NAMALWA (cell line): ENCODE measurements at places on chromosomes 7 and 10.

DNA sequence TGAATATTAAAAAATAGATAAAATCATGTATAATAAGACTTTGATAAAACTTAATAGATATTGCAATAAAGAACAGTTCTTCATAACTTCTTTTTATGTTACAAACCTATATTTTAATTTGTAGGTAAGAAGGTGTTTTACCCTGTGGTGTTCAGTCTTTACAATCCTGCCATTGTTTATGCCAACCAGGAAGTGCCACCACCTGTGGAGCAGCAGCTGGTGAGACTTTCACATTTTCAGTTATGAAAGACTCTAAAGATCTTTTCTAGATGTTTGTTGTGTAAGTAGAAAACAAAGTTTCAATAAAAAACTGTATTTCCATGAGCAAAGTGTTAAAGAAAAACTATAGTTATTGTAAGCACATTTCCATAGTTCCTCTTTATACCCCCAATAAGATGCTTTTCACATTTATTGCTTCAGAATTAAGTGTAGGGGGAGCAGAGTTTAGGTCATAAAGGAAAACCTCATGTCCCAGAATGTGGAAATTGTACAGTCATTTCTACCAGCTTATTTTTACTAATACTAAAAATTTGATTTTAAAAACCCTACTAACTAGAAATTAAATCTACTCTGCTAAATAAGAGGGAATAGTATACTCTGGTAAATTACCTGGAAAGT is 28.7 kb downstream of the CSGALNACT2 start:
- DNase-seq = no peak

- DNase-seq = no peak
Measured at GRCh38 chr7:118060692-118061091, 123.3 kb upstream of the LSM8 start.

GRCh38 chr10:55224007-55224781 is 423.2 kb upstream of the PCDH15 start:
- no peak for DNase-seq

- no peak for DNase-seq
Measured at GRCh38 chr7:45891462-45892402, 3.4 kb downstream of the IGFBP1 start.
